ENCODE measurements at places on chromosomes 6 and 20.
A peak's percentile ranks its signal among the peaks of the same experiment; 100 is the strongest.

- DNase-seq: no peak
These were observed 1.1 kb downstream of the NFATC2 start for GRCh38 chr20:51541189-51542032.

DNA sequence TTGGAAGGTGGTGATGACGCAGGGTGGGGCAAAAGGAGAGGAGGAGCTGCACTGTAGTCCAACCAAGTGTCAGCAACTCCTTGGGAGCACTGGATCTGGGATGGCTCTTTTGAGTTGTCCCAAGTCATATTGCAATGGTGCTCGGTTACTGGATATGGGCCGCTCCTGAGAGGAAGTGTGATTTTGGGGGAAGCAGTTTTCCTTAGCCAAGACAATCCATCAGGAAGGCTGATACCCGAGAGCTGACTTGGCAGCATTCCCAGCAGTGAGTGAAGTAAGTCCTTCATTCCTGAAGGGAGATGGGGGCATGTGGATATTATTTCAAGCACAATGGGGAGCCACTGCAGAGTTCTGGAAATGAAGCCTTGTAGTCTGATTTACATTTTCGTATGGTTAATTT, 354.1 kb downstream of the RFPL4B start:
- DNase-seq: peak; percentile 64

DNA sequence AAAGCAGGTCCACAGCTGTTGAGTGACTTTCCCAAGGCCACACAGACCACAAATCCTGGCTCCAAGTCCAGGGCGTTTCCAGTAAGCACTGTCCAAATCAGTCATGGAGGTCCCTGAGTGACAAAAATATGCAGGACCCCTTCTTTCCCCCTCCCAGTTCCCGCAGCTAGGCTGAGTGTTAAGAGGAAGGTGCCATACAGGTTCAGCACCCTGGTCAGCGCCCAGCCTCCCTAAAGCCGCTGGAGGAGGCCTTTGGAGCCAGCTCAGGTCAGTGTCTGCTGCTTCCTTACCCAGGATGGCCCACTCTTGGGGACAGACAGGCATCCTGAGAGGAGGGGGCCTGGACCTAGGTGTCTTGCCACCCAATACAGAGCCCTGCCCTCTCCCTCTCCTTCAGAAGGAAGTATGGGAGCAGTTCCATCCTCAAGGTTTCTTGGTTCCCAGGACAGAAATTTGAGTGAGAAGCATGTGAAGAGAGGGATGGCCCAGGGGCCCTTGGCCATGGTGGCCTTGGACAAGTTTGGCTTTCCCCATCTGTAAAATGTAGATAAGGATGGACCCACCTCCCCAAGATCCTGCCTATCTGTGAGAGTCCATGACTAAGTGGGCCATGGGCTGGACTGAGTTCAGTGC, 13.2 kb downstream of the TMEM74B start:
- peak; percentile 49 for DNase-seq

DNA sequence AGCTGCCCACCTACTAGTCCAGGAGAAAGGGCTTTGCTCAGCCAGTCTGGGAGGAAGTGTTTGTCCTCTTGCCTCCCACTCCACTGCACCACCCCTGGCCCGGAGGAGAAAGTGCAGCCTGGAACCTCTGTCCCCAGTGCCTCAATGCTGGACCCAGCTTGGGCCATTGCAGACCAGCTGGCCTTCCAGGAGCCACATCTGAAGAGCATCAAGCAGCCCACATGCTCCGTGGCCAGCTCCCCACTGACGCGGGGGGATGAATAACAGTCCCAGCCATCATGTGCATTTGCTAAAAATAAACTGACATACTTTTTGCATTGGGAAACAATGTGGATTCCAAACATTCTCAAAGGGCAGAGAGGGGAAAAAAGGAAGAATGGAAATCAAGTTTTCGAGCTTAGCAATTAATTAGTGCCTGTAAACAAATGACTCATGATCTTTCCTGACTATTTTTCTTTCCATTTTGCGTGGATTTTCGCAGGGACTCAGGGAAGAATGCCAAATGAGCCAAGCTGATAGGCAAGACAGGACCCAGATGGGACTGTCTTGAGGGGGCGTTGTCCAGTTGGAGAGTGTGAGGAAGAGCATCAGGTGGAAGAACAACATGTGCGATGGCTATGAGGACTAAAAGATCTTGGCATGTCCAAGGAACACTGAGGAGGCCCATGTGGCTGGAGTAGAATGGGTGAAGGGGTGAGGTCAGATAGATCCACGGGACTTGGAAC, 34.1 kb downstream of the CEBPB start:
- DNase-seq: peak; percentile 33

- DNase-seq: no peak
These were observed 2.8 kb downstream of the SIRPA start for GRCh38 chr20:1897965-1898464.

- DNase-seq: no peak
These were observed 15.4 kb downstream of the UNC93A start for GRCh38 chr6:167306401-167306998.

DNA sequence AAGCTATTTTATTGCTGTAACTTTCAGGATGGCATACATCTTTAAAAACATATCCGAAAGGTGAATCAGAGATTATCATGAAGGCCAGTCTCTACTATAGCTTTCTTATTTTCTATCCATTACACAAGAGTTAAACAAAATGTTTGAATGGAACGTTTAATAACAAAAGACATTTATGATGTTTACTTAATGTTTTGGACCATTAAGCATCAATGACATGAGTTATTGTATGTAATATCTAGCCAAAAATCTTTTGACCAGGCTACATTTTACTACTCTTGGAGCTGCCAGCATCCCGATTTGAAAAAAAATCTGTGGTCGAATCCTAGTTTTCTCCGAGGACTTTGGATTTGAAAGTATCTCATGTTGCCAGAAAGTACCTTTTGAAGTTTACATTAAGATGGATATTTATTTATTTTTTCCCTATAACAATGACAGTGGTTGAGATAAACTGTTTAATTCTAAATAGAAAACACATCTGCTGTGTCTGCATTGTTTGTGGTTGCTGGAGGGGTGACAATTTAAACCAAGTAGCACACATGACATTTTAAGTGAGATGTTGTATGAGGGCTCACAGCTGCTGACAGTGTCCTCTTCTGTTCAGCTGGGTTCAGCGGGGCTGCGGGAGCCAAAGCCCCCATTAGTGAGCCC, 293.7 kb upstream of the TCF21 start:
- DNase-seq: no peak

GRCh38 chr20:56736285-56736857, 107.3 kb downstream of the TFAP2C start:
- no peak for DNase-seq

DNA sequence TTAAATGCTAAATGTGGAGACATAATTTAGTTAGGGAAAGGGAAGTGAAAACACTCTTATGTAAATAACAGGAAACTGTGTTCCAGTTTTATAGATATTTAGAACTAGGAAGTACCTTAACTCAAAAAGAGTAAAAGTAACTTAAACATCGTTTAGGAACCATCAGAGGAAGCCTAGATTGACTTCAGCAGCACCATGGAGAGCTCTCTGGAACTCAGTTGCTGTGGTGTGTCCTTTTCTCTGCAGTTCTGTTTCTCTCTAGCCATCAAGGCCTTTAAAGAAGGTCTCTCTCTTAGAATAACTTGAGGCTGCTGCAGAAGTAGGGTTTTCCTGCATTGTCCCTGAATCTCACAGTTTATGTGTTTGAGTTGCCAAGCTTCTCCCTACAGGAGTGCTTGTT, 26.9 kb downstream of the CLVS2 start:
- DNase-seq: peak; percentile 44

- peak; percentile 70 for DNase-seq
These were observed 25.9 kb downstream of the RIN2 start for GRCh38 chr20:19783966-19784401.

- peak; percentile 31 for DNase-seq
These were observed 290.0 kb downstream of the TBC1D7 start for GRCh38 chr6:13038315-13038714.

DNA sequence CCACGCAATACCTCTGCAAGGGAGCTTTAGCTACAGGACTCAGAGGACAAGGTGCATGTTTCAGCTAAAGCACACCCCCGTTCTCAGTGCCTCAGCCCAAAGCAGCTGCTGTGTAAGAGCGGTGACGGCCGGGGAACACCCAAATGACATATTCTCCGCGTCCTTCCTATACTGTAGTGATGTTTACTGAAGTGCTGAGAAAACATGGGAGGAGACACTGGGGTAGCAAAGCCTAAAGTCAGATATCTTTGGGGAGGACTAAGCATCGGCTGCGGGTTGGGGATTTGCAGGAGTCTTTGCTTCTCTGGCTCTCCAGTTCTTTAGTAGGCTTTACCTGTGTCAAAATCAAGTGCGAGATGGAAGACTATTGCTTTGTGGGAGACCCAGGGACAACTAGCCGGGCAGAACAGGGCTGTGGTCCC, 1.7 kb downstream of the SLC22A23 start:
- DNase-seq: no peak

DNA sequence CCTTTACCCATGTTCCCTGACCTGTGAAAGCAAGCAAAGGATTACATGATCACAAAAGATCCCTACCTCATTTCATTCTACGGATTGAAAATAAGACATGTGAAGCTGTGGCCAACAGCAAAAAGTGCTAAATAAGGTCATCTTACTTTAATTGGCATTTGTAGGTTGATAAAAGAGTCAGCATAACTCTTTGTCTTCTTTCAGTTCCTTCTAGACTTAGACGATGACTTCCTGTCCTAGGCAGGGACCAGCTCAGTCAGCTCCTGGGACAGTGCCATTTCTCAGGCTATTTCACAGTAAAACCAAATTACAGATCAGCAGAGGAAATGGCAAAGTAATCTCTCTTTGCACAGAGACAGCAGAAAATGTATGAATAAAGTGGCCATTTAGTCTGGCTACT, 480.7 kb downstream of the RFPL4B start:
- DNase-seq: no peak

DNA sequence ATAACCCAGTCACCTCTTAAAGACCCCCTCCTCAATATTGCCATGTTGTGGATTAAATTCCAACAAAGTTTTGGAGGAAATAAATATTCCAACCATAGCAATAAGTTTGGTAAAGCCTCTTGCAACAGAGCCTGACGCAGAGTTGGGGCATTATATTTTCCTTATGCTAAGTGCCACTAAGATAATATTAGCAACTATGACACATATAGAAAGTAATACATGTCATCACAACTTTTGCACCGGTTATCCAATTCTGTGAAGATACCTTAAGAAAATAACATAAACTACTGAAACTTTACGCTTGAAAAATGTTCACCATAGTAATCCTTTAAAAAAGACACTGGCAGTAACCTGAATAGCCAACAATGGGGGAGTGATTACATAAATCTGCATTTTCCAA, 52.2 kb upstream of the TRERF1 start:
- no peak for DNase-seq

DNA sequence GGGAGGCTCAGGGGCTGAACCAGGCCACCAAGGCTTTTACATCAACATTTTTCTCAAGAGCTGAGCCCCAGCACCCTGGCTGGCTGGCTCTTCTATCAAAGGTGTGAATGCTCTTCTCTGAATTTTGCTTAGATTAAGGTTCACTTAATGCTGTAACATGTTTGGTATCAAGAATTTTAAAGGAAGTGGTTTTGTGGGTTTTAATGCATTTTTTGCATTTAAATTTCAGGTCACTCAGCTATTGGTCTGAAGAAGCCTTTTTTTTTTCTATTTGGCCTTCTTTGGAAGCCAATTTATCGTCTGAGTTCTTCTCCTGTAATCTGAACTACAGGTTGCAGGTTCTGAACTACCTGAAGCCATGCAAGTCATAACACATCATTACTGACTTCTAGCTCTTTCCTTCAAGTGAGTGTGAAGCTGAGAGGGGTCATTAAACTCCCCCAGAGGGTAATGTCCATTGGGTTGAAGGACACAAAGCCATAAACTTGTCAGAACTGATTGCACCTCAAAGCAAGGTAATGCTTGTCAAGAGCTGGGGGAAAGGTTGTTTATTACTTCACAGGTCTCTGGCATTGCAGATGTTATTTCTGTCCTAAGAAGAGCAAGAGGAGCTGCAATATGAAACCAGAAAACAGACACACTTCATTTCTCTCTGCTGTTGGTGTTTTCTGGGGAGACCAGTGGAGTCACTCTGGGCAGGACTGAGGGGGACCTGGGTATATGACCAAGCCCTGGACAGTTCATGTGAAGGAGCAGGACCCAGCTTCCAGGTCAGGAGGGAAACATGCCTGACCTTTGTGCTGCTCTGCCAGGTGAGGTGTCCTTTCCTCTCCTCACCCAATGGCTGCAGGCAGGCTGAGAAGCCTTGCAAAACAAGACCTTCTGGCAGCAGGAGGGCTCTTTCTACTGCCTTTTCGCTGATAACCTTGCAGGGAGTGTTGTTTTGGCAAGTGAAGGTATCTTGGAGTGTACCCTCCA, 26.1 kb upstream of the NEDD9 start:
- DNase-seq: no peak

DNA sequence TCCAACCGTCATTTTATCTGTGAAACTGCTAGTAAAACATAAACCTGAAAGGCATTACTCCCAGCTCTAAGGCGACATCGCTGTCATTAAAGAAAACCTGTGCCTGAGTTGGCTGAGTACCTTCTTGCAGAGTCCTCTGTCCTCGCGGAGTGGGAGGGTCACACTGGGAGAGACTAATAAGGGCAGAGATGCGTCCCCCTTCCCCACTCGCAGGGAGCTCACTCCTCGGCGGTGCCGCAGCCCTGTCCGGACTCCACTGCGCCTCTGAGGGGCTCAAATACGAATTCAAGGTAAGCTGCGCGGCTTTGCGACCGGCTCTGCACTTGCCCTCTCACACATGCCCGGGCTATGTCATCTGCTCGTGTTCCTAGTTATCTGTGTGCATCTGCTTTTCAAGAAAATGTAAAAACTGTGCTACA, at the start of gene COL19A1:
Gene COL19A1 (plus strand): TSS at position 206 of the 419 bp plus-strand sequence. CDS start 13,012 bp downstream, outside the sequence.
- no peak for DNase-seq

GRCh38 chr20:17611540-17612286, 41.8 kb downstream of the DSTN start:
- DNase-seq: peak; percentile 68

- DNase-seq: peak; percentile 89
These were observed 6.7 kb upstream of the KCNK15 start for GRCh38 chr20:44738813-44739477.

- DNase-seq: peak; percentile 58
These were observed 3.7 kb downstream of the CSNK2A1 start for GRCh38 chr20:539848-540247.

DNA sequence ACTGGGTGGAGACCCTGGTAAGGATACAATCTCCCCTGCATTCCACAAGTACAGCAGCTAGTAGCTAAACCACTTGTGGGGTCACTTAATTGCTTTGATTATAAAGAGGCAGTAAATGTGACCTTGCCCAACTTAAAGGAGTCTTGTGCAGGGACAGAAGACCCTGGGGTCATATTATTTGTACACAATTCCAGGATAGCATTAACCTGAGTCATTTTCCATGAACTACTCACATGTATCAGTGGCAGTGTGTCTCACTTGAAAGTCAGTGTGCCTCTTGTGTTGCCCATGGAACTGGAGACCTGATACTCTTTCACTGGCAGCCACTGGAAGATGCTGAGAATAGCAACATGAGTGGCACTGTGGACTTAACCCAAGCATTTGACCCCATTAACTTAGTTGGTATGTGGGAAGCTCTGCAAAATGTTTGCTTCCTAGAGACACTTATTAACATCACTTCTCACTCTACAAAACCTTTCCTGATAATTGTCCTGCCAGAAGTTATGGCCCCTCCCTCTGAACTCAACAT, 28.9 kb downstream of the CLIC5 start:
- no peak for DNase-seq

All from MCF 10A (cell line).